ENCODE measurements at places on chromosomes 1 and 21. TPM values are rescaled to one million over a fixed set of nuclear protein-coding genes. Genes with fewer than 3 reads are reported as not detected.

Gene CHODL
- total RNA-seq, result 0.15 TPM

Gene FAM229A
- 11.8 TPM for total RNA-seq

Gene ILDR2
- 9.3 TPM for total RNA-seq

GRCh38 chr1:109263597-109264378 is 14.4 kb downstream of the CELSR2 start:
- peak; percentile 79 for DNase-seq
